ENCODE measurements at places on chromosomes 16 and 17.

GRCh38 chr16:65867276-65867960 lies 499.1 kb upstream of the CDH5 start:
- DNase-seq, result no peak

DNA sequence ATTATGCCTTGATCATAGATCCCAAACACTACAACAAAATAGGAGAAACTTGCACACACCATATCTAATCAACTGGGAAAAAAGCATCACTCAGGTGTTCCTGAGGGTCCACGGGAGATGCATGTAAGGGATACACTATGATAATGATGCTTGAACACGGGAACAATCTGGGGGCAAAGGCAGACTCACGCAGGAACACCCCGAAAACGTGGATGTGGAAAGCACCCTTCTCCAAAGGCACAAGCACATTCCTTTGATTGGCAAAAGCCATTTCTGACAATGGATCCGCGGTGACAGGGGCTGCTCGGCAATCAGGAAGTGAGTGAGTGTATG lies 1.3 kb downstream of the ZNF652 start:
- DNase-seq, result peak; percentile 51

GRCh38 chr17:45146166-45146565 lies 2.1 kb upstream of the HEXIM1 start:
- no peak for DNase-seq

DNA sequence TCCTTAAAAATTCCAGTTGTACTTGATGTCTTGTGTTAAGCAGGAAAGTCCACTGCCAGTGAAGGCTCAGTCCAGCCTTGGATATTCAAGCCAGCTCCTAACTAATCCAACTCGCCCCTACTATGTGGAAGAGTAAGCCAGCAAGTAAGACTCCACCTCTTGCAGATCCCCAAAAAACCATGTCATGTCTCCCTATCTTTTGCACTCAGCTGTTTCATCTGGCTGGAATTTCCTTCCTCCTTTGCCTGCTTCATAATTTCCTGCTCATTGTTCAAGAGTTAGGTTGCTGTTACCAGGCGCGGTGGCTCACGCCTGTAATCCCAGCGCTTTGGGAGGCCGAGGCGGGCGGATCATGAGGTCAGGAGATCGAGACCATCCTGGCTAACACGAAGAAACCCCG lies 37.8 kb downstream of the RBBP6 start:
- DNase-seq, result peak; percentile 3

DNA sequence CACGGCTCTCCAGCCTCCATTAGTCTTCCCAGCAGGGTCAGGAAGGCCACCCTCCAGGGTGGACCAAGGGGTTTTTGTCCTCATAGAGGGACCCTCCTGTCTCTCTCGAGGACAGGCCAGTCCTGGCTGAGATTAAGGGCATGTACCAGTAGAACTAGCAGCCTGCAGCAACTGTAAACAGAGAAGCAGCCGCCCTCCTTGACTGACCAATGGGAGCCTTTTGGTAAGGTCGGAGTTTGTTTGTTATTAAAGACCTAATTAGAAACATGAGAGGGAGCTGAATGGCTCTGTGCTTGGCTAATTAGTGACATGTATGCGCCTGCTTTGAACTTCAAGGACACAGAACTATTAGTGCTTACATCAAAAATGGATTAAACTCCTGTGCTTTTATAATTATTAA lies 80.0 kb downstream of the CCDC182 start:
- no peak for DNase-seq

GRCh38 chr16:13805951-13806350 lies 114.0 kb upstream of the ERCC4 start:
- no peak for DNase-seq

Data from fibroblast of skin of back (primary cell).